Activated CD8-positive, alpha-beta T cell treated with anti-CD3 and anti-CD28 coated beads for 36 hours (primary cell): ENCODE measurements at places on chromosomes 2 and 18. TPM values are rescaled to one million over a fixed set of nuclear protein-coding genes. Genes with fewer than 3 reads are reported as not detected.

DNA sequence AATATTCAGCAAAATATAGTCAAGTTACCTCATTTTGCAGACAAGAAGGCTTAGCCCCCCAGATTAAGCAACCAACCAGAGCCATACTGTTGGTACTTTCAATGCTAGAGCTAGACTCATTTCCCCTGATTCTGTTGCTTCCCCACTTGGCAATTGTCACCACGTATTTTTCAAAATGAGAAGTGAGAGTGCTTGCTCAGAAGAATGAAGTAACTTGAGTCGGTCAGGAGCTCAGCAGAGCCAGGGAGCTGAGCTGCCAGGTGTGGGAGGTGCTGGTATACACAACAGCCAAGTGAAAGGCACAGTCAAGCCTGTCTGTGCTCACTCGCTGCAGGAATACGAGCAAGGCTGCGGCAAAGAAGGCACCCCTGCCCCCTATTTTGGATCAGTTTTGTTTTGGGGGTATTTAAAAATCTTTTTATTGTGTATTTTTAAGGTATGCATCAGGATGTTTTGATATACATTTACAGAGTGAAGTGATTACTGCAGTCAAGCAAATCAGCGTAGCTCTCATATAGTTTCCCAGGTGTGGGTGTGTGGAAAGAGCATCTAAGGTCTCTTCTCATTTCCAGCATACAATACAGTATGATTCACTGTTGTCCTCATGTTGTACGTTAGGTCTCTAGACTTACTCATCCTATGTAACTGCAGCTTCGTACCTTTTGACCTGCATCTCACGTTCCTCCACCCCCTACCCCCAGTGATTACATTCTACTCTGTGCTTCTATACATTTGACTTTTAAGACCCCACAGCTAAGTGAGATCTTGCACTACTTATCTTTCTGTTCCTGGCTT lies 62.4 kb downstream of the MRPS9 start:
- no peak for DNase-seq

DNA sequence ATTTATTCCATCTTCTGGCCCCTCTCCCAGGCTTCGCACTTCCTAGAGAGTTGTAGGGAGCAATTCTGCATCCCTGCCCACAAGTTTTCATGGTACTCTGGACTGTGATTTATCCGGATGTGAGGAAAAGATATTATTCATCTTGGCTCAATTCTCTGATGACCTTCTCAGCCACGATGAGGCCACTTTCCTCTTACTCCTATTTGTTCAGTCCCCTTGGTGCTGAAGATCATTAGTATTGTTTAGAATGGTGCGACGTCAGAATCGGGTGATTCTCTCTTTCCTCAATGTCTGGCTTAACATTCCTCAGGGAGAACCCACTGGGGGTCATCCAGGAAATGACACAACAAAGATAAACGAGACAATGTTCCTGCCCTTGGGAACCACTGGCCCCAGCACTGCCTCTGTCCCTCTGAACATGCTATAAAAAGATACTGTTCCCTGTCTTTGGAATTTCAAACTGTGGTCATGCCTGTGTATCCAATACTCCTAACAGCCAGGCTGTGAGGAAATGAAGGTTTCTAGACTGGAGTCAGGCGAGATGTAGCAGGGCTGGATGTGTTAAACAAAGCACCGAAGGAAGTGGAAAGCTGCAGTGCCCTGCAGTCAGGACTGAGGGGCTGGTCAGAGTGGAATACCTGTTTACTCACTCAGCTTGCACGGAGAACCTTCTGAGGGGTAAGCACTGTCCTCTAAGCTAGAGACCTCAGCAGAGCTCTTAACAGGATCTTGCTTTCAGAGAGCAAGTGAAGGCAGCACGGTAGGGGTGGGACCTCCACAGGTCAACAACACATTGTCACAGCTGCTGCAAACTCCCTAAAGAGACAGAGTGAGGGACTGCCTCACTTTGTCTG lies 12.9 kb upstream of the GLI2 start:
- DNase-seq, result no peak

DNA sequence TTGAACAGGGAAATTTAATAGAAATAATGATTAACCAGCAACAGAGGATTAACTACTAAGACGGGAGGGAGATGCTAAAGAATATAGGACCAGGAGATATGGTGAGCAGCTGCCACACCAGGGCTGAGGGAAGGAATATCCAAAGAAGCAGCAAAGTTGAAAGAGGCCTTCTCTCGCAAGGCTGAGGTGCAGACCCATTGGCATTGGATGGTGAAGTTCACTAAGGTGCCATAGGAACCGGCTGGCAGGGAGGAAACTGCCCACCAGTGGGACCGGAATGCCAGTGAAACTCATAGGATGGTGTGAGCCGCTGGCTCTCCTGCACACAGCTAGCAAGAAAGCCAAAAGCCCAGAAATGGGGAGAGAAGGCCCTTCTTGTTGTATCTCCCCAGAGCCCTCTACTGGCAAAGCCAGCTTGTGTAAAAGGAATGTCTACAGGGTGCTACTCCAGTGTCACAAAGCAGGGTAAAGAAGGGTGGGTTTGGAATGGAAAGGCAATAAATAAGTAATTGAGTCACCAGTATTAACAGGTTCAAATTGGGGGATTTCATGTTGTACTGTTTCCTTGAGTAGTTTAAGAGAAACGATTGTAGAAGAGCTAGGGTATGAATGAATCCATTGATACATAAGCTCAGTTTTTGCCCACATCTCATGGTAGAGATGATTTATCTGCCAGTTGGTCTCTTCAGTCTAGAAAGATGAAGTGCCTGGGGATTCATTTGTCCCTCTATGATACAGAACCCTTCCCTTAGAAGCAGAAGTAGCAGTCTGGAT lies 36.0 kb downstream of the FARP2 start:
- DNase-seq, result no peak

DNA sequence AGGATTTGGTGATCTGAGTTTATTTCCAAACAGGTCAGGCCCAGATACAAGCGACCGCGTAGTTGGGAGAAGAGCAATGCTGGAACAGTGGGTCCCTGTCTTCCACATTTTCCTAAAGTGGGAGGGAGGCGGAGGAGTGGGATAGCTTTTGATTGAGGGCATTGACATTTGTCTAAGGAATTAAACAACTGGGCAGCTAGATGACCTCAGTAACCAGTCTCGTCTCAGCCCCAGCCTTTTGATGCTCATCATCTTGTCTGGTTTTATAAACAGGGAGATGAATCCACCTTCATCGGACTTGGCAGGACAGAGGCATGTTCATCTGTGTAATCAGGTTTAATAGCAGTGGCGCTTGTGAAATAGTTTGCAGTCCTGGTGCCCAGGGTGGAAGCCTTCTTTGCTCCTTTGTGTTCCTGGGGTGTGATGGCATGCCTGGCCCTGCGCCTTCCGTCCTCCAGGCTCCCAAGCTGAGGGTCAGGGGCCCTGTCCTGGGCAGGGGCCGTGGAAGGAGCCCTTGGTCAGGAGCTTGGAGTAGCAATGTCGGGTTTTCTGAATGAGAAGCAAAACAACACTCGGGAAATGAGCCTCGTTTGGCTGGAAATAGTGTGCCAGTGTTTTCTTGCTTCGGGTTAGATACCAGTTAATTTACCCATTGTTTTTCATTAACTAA lies 193.8 kb downstream of the FAM210A start:
- no peak for DNase-seq

The CCDC88A gene
- 14.8 TPM for total RNA-seq

The ITPRID2 gene
- total RNA-seq, result 50.8 TPM

The SNORC gene
- total RNA-seq, result 2.1 TPM

The NGEF gene
- total RNA-seq, result not detected
